ENCODE measurements at places on chromosomes 7 and 10.

GRCh38 chr7:38413784-38414183, 140.3 kb upstream of the TARP start:
- DNase-seq, result no peak

GRCh38 chr7:38189231-38189938, 11.3 kb downstream of the STARD3NL start:
- DNase-seq, result no peak

GRCh38 chr10:62437696-62438095, 63.5 kb downstream of the ZNF365 start:
- peak; percentile 12 for DNase-seq

DNA sequence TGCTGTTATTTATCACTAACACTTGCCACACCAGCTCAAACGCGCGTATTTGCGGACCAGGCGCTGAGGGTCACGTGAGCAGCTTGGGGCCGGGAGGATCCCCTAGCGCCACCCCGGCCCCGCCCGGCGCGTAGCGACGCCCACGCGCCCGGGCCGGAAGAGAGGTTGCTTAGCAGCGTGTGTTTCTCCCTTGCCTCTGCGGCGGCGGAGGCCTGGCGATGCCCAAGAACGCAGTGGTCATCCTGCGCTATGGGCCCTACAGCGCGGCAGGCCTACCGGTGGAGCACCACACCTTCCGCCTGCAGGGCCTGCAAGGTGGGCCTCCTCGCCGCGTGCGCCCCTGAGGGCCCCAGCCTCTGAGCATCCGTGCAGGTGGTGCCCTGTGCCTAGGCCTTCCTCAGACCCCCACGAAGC, at the start of gene C10orf53:
TSS of gene C10orf53 (plus strand) at position 172 of the 414 bp plus-strand sequence. CDS start at position 219, 47 bp downstream.
- peak; percentile 90 for DNase-seq

DNA sequence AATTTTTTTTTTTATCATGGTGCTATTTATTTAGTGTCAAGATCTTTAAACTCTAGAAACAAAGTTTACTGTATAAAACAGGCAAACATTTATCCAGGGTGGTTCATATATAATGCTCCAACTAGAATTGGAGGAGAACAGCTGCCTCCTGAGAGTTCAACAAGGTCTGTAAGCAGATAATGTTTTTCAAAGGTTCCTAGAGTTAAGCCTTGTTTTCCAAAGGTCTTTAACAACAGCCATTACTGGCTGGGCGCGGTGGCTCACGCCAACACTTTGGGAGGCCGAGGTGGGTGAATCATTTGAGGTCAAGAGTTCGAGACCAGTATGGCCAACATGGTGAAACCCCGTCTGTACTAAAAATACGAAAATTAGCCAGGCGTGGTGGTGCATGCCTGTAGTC, 316.7 kb downstream of the CCDC3 start:
- DNase-seq, result no peak

DNA sequence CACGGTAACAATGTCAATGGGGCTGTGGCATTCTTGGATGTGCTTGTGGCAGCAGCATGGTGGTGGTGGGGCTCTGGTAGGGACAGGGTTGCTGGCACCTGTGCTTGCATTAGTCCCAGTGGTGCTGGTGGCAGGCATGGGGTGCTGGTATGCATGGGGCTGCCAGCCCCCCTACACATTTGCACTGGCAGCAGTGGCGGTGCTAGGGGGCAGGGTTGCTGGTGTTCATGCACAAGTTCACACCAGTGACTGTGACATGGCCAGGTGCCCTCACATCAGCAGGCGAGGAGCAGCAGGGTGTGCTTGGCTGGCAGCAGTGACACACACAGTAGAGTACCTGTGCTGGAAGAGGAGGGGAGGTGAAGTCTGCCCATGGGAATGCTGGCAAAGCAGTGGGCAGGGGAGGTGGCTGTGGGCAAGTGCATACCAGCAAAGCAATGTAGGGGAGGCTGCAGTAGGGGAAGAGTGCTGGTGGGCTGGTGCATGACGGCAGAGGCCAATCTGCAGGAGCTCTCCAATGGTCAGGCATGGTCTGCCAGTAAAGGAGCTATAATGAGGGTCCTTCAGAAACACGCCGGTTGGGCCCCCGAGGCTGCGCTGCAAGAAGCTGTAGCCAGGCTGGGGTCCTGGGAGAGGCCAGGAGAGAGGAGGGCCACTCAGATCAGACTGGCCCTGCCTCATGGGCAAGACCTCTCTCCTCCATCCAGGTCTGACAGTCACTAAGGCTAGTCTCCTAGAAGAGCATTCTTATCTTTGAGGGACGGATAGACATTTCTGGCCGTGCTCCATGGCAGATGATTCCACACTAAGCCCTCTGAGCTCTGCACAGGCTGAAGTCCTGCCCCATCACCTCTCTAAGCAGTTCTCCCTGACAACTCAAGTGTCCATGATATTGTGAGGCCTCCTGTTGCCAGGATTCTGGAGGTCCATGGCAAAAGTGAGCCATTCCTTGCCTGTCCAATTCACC, 406.4 kb downstream of the SEMA3D start:
- no peak for DNase-seq

- no peak for DNase-seq
These were observed 94.9 kb upstream of the EEPD1 start for GRCh38 chr7:36058020-36058592.
